ENCODE measurements at places on chromosomes 2 and 18.

DNA sequence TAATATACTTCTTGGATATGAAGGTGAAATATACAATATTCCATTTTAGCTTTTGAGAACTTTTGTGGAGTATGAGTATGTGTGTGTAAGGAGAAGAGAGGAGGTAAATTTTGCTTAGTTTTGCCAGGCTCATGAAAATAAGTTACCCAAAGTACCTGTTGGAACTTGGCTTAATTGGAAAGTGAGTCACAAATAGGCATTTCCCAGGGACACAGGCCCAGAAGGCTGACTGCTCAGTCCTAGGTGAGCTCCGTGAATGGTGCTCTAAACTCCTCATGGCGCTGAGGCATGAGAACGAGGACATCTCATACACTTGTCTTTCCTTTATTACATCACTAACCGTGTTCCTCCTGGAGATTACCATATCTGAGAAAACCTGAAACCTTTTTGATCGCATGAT, 148.5 kb upstream of the RAB12 start:
- no peak for DNase-seq

GRCh38 chr2:28926847-28927246, 32.4 kb downstream of the WDR43 start:
- DNase-seq: no peak

GRCh38 chr2:212549941-212550340, 11.3 kb upstream of the ERBB4 start:
- DNase-seq: no peak

DNA sequence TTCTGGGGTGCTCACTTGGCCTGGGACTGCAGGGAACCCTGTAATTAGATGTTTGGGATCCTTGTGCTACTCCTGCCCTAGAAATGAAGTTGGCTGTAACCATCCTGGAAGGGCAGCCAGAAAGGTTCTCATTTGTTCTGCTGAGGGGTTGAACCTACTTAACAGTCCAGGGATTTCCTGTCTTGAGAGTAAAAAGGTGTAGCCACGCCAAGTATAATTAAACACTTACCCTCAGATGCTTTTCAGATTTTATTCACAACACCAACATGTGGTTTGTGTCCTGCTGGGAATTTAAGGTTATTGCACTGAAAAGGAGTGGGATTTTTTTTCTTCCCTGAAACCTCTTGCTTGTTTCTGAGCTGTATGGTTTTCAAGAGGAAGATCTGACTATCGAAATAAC, 222.4 kb upstream of the APCDD1 start:
- DNase-seq: no peak

- DNase-seq: no peak
These were observed 1429.1 kb downstream of the LRP1B start for GRCh38 chr2:140701726-140702125.

GRCh38 chr2:236370847-236371409, 106.7 kb upstream of the ASB18 start:
- no peak for DNase-seq

GRCh38 chr18:49174478-49174877, 223.7 kb upstream of the SMAD7 start:
- DNase-seq: no peak

DNA sequence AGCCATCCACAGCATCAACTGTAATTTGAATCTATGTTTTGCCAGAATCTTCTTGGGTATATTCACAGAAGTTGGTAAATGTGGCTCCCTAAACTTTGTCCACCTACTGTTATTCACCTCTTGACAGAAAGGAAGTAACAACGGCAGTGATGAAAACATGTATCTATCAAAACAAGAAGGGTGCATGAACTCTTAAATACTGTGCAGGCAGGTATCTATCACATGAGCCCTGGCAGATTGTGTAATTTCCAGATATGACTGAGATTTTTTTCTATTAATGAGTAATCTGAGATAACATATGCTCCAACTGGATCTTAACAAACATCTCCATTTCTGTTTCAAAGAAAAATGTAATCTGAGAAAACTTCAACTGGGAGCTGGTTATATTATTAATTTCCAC, 36.6 kb downstream of the SFT2D3 start:
- no peak for DNase-seq

GRCh38 chr18:56245866-56246580, 392.4 kb downstream of the TXNL1 start:
- DNase-seq: no peak

DNA sequence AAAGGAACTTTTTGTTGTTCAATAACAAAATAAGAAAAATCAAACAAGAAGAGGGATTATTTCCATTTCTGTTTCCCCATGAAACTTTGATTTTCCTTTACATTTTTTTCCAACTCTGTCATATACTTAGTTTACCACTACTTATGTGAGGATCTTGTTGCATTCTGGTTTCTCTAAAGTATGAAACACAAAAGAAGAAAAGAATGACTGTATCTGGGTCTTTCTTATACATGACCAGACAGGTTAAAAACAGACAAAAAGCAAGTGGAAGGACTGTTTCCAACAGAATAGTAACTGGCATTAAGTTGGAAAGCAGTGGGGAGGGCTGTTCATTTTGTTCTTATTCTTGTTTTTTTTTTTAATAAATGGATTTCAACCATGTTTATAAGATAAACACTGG, 1207.8 kb upstream of the FAM98A start:
- DNase-seq: no peak

DNA sequence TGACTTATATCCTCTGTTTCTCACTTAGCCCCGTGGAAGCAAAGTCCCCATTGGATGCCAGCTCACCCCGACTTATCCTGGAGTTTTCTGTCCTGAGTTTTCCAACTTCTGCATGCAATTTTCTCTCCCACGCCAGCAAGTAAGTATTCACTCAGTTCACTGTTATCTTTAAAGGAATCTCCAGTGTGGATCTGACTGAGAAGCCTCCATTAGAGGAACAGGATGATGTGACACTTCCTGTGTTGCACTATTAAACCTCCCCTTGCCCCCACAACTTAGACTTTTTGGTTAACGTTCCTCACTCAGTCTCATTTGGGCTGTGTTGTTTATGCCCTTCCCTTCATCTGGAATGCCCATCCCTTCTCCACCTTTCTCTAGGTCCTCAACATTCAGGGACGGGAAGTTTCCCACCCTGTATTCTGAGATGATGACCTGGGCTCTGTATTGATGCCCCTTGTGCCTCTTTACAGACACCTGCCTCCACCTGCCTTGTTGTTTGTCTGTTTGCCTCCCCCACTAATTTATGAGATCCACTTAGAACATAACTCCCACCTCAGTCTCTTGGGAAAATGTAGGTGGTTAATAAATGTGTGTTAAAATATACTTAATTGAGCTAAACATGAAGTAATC, 536.1 kb upstream of the RAB6C start:
- no peak for DNase-seq

DNA sequence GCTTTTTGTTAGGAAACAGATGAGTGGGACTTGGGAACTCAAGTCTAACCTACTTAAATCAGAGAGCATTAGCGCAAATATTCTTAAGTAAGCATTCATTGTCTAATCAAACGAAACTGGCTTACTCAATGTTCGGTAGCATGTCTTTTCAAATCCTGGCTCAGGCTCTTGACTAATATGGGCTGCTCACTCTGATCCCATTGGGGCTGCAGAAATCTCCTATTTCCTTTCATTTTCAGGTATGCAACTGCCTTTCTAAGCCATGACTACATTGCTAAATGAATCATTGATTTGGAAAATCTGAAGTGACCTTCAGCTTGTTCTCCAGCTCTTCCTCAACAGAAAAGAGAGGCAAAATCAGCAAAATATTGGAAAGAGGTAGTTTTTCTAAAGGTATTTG, 2084.4 kb upstream of the PIK3C3 start:
- no peak for DNase-seq

- no peak for DNase-seq
These were observed 44.1 kb upstream of the LHCGR start for GRCh38 chr2:48799601-48800000.

- no peak for DNase-seq
These were observed 29.5 kb downstream of the RMC1 start for GRCh38 chr18:23532848-23533247.

DNA sequence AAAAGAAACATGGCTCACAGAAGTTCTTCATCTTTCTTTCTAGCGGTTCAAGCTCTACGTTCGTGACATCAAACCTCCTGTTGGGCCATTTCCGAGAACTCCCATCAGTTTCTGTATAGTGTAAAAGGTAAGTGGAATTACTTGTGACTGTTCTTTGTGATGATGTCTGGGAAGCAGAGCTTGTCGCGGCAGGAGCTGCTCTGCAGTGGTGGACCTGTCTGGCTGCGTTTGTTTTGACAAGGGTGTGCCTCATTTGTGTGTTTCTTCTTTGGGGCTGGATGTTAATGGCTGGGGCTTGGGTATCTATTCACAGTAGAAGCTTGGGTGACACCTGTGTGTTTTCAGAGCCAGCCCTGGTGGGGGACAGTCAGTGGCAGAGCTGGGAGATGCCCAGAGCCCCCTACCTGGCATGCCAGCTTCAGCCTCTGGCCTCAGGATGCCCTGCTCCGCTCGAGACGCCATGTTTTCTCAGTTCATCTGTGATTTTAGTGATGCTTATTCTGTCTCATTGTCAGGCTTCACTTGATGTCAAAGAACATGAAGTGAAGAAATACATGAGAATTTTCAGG, 59.6 kb downstream of the LDLRAD4 start:
- DNase-seq: no peak

GRCh38 chr2:43082111-43082894, 144.1 kb downstream of the ZFP36L2 start:
- DNase-seq: no peak

DNA sequence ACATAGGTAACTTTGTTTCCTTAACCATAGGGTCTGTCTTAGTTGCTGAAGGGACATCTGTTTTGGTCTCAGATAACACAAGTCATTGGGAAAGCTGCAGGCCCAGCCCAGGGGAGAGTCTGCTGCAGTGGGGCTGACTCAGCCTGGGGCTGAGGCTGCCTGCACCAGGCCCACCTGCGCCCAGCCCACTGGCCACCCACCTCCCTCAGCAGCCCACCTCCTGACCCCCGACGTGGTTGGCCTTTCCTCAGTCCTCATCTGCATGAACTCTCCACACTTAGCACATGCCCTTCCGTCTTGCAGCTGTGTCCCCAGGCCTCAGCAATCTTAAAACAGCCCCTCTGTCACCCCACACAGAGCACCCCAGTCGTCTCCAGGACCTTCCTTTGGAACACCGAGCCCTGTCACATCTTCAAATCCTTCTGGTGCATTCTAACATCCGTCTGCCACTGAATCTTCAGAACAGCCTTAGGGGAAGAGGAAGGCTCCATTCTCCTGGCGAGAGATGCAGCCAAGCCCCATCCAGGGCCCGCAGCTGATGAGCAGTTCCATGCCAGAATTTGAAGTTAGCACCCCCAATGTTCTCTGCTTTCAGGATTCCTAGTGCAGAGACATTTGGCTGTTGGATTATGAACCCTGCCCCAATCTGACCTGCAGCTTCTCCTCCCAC, 231.4 kb downstream of the SEPTIN10 start:
- DNase-seq: no peak

DNA sequence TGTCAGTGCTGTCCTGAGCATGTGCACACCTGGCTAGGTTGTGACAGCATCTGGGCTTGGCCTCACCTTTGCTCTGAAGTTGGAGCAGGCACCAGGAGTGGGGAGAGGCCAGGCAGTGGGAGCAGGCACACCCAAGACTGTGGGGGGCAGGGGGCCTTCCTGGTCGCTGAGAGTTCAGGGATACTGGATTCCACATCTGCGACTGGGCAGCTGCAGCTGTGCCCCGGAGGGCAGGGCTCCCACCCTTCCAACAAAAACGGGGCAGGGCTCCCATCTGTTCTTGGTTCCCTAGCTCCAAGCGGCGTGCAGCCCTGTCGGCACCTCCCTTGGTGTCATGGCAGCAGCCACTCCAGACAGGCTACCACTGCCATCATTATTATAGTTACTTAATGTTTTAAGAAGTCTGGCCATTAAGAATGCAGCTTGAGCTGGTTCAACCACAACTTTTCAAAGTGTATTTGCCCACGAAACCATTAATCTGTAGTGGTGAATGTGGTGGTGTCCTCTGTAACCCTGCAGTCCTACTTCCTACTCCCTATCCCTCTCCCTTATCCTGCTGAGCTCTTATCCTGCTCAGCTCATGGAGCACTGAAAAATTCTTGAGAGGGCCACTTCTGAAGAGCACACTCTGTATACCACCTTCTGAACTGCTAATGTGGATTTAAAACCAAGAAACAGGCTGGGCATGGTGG, 48.0 kb upstream of the RAB1A start:
- no peak for DNase-seq

GRCh38 chr2:200899482-200899881, 10.3 kb downstream of the NIF3L1 start:
- no peak for DNase-seq

- DNase-seq: no peak
These were observed 143.7 kb downstream of the LAMA3 start for GRCh38 chr18:23832911-23833310.

Measured in stimulated activated CD8-positive, alpha-beta memory T cell treated with anti-CD3 and anti-CD28 coated beads, Interleukin-4, amount 100 ng/mL, for 1 hour (primary cell).